ELF-1 (cell line): ENCODE measurements at places on chromosomes 1 and 21.

DNA sequence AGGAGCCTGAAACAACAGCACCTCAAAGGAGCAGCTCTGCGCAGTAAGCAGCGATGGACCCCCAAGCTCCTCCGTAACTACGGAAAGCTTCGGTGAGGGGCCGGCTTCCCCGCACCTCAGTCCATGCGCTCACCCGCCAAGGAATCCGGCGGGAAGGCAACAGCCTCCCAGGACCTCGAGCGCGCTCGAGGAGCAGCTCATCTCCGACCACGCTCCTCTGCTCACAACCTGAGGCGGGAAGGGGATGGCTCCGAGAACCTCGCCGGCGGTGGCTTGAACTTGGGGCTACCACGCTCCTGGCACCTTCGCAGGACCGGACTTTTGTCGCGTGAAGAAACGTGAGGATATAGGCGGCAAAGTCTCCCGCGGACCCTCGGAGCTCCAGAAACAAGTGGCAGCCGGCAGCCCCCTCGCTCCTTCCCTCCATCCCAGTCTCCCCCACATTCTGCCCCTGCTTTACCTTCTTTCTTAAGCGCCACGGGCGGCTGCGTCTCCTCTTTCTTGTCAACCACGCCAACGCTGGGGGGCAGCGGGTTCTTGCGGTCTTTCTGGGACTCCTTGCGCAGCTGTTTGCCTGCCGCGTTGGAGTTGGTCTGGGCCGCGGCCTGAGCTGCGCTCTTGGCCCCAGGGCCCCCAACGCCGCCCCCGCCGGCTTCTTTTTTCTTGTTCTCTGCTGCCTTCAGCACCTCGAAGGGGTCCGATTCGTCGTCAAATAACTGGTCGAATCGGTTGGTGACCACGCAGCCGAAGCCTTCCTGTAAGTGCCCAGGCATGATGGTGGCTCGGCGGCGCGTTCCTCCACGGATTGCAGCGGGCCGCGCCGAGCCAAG is 459 bp downstream of the SERBP1 start:
- DNase-seq = peak; percentile 43

DNA sequence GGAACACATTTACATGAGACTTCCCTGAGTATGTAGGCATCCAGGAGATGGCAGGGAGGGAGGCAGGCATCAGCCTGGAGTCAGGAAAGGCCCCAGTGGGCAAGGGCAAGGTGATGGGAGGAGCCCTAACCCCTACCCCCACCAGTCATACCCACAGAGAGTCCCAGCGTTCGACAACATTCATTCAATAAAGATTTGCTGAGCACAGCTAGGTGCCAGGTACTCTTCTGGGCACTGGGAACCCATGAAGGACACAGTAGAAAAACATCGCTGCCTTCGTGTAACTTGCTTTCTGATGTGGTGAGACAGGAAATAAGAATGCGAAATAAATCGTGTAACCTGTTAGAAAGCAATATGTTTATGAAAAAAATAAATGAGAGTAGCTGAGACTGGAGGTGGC is 77.3 kb upstream of the GADD45A start:
- no peak for DNase-seq

GRCh38 chr1:82934074-82934473 is 1064.9 kb downstream of the TTLL7 start:
- DNase-seq = no peak

GRCh38 chr1:87224201-87224600 is 104.5 kb upstream of the LMO4 start:
- no peak for DNase-seq

GRCh38 chr1:231628207-231628876 is 1.8 kb downstream of the DISC1 start:
- DNase-seq = no peak

DNA sequence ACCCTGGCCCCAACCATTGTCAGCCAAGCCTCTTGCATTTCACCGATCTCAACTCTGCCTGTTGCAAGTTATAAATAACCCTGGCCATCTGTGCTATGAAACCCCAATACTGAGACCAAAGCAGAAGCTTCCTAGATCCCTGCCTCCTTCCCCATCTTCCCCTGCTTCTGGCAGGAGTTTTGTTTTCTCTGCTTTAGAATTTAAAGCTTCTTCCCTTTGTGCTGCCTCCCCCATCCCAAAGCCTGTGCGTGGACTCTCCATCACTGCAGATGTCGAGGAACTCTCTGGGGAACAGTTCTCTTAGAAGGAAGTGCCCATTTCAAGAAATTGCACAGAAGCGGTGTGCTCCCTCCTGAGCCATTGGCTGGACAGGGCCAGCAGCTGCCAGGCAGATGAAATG is 17.4 kb upstream of the MYOG start:
- no peak for DNase-seq
